ENCODE measurements at places on chromosomes 6 and 20.
A peak's percentile ranks its signal among the peaks of the same experiment; 100 is the strongest.

- peak; percentile 11 for DNase-seq
These were observed 21.1 kb upstream of the TRIM26 start for GRCh38 chr6:30234356-30234755.

- no peak for DNase-seq
These were observed 45.5 kb downstream of the CNR1 start for GRCh38 chr6:88120635-88121034.

- DNase-seq: peak; percentile 91
These were observed 28.6 kb upstream of the SIM1 start for GRCh38 chr6:100493206-100493888.

- DNase-seq: peak; percentile 8
These were observed 229.6 kb downstream of the SAMD5 start for GRCh38 chr6:147738099-147738498.

DNA sequence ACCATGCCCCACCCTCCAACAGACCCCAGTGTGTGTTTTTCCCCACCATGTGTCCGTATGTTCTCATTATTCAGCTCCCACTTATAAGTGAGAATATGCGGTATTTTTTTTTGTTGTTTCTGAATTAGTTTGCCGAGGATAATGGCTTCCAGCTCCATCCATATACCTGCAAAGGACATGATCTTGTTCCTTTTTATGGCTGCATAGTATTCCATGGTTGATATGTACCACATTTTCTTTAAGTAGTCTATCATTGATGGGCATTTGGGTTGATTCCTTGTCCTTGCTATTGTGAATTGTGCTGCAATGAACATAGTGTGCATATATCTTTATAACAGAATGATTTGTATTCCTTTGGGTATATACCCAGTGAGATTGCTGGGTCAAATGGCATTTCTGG, 176.9 kb downstream of the UTRN start:
- DNase-seq: no peak

- peak; percentile 58 for DNase-seq
These were observed 44.2 kb upstream of the SUPT3H start for GRCh38 chr6:45421709-45422502.

DNA sequence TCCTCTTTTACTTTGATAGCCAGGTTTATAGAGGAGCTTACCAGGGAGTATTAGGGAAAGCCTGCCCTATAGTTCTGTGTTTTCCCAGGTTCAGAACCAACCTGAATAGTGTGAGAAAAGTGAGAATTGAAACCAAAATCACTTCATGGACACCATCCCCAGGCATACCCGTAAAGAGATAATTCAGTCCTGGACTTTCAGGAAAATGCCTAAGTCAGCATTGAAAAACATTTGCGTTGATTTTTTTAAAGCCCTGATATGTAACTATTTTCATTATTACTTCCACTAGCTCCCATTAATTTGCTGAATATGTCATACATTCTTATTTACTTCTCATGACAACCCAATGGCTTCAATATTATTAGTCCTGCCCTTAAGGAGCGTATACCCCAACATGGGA, 77.4 kb upstream of the TCF21 start:
- DNase-seq: no peak

DNA sequence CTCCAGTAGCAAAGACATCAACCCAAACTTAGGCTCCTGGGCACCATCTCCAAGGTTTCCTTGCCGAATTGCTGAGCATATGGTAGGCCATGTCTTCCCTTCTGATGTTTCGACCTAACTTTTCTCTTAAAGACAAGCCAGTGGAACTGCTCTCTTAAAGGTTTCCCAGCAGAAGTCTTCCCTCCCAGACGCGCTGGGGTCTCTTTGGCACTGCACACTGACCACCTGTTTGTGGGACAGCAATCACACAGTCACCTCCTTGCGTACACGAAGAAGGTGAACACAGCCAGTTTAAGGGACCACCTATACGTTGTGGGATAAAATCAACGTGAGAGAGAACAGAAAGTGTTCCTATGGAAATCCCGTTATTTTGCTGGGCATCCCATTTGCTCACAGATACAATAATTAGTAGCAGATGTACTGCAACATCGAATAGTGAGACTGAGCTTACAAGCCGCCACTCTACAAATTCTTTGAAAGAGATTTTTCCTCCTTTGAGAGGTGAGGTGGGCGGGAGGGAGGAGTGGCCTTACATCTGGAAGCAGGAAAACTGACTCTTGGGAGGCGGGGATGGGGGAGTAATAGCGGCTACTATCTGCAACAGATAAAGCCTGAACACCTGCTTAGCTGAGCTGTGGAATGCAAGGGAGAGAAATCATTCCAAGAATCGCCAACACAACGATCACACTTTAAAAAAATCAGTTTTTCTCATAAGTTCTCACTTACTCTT, 9.9 kb downstream of the GRIK2 start:
- no peak for DNase-seq

- DNase-seq: peak; percentile 66
These were observed 14.0 kb downstream of the DPPA5 start for GRCh38 chr6:73340048-73340447.

- peak; percentile 95 for DNase-seq
These were observed 28.4 kb downstream of the COL19A1 start for GRCh38 chr6:69894578-69895347.

DNA sequence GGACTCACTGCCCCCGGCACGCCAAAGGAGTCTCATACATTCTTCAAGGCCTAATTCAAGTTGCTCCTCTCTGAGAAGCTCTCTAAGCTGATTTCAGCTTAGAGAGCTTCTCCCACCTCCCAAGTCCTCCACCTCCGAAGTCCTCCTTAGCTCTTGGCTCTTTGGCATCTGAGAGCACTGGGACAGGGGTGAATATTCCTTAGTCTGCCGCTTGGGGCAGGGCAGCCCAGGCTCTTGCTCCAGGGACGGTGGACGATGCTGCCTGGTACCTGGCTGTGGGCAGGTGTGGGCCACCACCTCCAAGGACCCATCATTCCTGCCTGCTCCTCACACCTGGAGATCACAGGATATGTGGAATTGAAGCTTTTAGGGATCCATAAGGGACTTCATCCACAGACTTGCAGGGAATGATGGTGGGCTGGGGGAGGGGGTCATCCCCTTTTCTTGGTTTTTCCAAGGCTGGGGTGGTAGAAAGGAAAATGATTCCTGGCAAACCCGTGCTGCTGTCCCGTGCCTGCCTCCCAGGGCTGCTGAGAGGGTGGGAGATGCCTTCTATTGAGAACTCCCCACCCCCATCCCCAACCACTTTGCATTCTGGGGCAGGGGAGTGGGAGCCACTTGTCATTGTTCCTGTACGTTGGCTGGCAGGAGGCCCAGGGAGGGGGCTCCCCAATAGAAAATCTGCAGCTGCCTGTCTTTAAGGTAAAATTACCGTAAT, 57.4 kb downstream of the ARHGAP40 start:
- peak; percentile 59 for DNase-seq

- no peak for DNase-seq
These were observed 135.7 kb upstream of the SAMD5 start for GRCh38 chr6:147372806-147373205.

GRCh38 chr6:106473812-106474211, 113.3 kb downstream of the CRYBG1 start:
- peak; percentile 90 for DNase-seq

DNA sequence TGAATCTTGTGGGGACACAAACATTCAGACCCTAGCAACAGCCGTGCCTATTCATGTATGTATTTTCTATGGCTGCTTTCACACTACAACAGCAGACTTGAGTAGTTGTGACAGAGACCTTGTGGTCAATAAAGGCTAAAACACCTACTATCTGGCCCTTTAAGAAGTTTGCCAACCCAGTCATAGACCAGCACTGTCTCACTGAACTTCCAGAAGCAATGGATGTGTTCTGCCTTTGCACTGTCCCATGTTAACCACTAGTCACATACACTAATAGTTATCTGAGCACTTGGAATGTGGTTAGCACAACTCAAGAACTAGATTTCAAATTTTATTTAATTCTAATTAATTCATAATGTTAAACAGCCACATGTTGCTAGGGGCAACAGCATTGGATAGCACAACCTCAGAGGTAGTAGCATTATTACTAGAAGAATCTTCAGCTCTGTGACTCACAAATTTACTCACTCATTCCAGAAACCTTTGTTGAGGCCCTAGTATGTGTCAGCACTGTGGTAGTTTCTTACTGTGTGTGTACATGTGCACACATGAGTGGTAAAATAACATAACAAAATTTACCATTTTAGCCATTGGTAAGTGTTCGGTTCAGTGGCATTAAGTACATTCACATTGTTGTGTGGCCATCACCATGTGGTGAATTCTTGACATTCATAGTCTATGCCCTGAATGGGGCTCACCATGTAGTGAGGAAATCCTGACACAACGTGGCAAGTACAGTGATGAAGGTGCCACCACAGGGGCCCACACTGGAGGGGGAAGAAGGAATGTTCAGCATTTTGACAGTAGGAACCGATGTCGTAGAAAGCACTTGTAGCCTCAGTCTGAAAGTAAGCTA, 107.3 kb downstream of the CEP57L1 start:
- peak; percentile 76 for DNase-seq

GRCh38 chr6:113258771-113259170, 598.4 kb upstream of the MARCKS start:
- no peak for DNase-seq

- no peak for DNase-seq
These were observed 546.0 kb upstream of the ARID1B start for GRCh38 chr6:156231026-156231765.

- no peak for DNase-seq
These were observed 78.9 kb upstream of the XRN2 start for GRCh38 chr20:21224217-21224616.

- no peak for DNase-seq
These were observed 91.8 kb upstream of the LRFN2 start for GRCh38 chr6:40678941-40679340.

DNA sequence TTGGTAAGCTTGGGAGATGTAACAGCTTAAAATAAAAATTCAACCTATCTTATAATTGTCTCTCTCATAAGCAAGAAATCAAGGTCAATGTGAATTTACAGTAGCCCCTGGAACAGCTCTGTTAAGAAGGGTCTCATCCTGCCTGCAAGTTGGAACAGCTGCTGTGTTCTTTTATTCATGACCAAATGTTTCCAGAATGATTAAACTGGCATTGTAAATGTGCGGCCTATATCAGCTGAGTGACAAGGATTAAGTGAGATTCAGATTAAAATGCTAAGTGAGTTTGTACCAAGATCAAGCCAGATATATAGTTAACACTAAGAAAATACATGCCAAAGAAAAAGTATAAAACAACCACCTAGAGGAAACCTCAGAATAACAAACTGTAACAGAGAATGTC, 45.3 kb upstream of the NRSN1 start:
- DNase-seq: no peak

GRCh38 chr20:25258828-25259227, 10.9 kb downstream of the PYGB start:
- DNase-seq: no peak

DNA sequence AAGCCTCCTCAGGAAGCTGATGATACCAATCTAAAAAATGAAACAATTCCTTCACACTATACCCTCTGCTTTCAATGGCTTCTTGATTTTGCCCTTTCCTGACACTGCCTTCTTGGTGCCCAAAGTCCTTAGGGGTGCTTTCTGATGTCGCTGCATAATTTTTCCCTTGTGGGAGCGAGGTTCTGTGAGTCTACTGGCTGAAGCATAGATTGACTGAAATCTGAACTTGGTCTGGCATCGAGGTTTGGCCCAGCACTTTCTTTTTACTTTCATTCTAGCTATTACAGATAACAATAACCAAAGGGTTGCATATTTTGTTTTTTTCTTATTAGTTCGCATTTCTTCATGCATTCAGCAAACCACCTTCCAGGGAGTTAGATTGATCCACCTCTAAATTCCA, 65.8 kb downstream of the E2F3 start:
- no peak for DNase-seq

GRCh38 chr6:15096894-15097837, 148.7 kb upstream of the JARID2 start:
- peak; percentile 29 for DNase-seq

DNA sequence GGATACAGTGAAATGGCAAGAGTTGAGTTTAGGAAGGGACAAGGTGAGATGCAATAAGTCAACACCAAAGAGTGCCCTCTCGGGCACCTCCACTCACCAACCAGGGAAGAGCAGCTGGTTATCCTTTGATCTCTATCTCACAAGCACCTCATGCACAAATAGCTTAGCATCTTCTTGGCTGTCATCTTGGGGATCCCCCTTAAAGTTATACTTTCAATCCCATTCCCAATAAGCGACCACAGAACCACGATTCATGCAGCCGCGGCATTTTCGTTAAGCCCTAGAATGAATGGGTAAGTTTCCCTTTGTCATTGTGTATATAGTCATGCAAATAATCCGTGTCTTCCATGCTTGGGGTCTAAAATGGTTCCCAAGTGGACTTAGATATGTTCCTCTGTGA, 73.5 kb downstream of the ADTRP start:
- DNase-seq: no peak

GRCh38 chr6:74656453-74656852, 549.4 kb downstream of the COL12A1 start:
- DNase-seq: no peak

- DNase-seq: no peak
These were observed 15.5 kb downstream of the SERPINB1 start for GRCh38 chr6:2826131-2826530.

GRCh38 chr20:25364180-25364788, 26.4 kb downstream of the ABHD12 start:
- no peak for DNase-seq

DNA sequence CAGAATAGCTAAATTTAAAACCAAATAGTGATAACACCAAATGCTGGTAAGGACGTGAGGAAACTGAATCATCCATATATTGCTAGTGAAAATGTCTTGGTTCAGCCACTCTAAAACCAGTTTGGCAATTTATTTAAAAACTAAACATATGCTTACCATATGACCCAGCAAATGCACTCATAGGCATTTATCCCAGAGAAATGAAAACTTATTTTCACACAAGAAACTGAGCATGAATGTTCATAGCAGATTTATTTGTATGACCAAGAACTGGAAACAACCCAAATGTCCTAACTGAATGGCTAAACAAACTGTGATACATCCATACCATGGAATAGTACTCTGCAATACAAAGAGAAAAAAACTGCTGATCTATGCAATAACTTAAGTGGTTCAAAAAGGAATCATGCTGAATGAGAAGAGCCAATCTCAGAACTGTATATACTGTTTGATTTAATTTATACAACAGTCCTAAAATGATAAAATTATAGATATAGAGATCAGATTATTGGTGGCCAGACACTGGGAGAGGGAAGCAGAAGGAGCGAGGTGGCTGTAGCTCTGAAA, 115.6 kb upstream of the ADGRF1 start:
- DNase-seq: no peak

DNA sequence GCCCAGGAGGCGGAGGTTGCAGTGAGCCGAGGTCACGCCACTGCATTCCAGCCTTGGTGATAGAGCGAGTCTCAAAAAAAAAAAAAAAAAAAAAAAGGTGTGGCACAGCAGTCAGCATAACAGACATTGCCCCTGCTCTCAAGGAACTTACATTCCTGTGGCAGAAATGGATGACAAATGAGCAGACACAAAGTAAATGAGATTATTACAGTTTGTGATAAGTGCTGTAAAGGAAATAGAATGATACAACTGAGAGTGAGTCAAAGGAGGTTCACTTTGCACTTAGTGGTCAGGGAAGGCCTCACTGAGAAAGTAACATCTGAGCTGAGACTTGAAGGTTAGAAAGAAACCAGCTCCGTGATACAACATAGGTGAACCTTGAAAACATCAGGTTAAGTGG, 36.4 kb downstream of the CEP250 start:
- no peak for DNase-seq

GRCh38 chr6:3162067-3162497, 4.7 kb upstream of the TUBB2A start:
- no peak for DNase-seq
